ENCODE measurements at places on chromosomes 12 and 14. TPM values are rescaled to one million over a fixed set of nuclear protein-coding genes. Genes with fewer than 3 reads are reported as not detected.

The GALNT8 gene
- total RNA-seq, result 1.3 TPM

- peak; percentile 16 for DNase-seq
Observed at GRCh38 chr14:91744068-91744480, 12.2 kb upstream of the CATSPERB start.

- DNase-seq, result no peak
Observed at GRCh38 chr12:19154686-19155085, 25.2 kb downstream of the PLEKHA5 start.

DNA sequence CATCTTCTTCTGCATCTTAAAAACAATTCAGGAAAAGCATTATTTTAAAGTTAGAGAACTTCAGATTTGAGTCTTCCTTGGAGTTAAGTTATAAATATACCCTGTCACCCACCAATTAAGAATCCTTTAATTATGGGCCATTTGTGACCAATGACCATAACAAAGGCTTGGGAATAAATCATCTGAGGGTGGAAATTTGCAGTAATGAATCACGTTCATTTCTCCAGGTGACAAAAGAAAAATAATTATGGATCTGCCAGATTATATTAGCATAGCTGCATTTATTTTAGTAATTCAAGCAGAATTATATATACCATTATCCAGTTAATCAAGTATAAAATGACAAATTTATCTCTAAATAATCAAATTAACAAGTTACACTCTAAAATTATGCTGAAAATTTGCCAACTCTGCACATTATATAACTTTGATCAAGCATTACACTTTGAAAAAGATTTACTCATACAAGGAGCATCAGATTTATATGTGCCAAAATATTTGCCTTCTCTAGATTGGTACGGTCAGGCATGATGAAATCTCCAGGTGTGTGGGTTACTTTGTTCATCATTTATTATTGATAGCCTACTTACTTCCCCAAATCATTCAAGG is at the start of gene OR4K14:
Gene OR4K14 (minus strand): TSS at position 51 of the 609 bp plus-strand sequence. CDS start 4,114 bp downstream, outside the sequence.
- DNase-seq, result no peak

DNA sequence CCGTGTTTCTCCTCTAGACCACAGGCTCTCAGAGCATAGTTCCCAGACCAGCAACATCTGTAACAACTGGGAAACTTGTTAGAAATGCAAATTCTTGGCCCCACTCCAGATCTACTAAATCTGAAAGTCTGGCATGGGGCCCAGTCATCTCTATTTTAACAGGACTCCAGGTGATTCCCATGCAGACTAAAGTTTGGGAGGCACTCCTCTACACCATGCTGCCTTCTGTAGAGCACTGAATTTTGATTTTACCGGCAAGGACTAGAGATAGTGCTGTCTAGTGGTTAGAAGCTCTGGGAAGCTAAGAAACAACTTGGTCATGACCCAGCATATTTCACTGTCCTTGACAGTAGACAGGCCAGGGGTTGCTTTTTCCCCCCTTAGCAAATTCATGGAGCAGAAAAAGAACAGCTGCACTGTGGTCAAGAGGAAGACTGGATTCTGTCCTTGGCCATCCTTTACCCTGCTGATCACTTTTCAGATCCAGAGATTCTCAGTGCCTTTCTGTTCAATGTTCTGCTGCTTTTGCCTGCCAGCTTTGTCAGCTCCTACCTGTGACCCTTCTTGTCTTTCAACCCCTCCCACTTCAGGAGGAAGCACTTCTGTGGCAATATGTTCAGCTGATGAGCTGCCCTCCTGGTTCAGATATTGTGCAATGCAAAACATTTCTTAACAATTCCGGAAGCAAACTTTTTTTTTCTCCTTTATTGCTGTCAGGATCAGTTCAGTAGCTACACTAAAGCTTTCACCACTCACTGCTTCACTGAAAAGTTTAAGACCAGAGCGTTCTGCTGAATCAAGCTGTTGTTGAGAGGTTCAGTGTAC is 133.8 kb upstream of the NUDT4 start:
- DNase-seq, result peak; percentile 18

The USP15 gene
- 76.8 TPM for total RNA-seq

DNA sequence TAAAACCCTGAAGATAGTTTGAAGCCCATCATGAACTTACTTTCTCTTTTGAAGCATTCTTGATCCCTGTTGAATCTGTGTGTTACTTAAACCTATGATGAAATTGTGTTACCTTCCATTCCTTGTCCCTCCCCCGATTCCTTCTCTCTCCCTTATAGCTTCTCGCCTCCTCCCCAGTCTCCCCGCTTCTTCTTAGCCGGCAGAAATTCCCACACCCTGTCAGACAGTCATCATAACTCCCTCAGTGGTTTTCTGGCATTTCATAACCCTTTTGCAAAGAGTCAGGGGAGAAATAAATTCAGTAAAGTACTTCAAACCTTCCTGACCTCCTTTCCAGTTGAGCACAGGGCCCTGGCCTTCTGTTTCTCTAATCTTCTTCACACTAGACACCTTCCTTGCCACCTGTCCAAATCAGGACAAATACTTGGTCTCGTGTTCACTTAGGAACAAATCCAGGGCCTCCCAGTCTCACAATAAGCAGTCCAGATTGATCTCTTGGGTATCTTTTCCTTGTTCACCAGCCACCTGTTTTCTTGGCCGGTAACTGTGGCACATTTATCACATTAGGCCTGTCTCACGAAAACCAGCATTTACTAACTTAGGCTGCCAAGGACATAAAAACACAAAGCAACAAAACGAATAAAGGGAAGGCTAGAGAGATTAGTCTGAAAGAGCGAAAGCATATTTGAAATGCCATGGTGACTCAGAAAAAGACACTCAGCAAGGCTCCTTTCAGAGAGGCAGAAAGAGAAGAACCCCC is 355.9 kb downstream of the TMTC2 start:
- no peak for DNase-seq

The FAM222A gene
- total RNA-seq, result 0.29 TPM

DNA sequence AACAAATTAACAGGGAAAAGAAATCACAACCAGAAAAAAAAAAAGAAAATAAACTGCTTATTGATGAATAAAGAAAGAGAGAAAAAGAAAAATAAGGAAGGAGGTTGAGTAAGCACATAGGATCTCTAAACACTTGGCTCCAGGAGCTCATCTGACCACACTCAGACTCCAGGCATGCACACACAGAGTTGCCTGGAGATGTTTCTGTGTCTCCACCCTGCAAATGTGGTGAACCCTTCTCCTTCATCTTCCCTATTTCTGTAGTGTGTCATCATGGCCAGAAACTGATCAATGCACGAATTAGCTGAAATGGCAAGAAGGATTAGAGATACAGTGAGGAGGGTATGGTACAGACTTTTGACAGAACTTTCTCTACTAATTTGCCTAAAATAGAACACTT is 20.2 kb downstream of the OR4N2 start:
- DNase-seq, result no peak

- DNase-seq, result no peak
Observed at GRCh38 chr12:40566271-40566670, 126.0 kb upstream of the CNTN1 start.

DNA sequence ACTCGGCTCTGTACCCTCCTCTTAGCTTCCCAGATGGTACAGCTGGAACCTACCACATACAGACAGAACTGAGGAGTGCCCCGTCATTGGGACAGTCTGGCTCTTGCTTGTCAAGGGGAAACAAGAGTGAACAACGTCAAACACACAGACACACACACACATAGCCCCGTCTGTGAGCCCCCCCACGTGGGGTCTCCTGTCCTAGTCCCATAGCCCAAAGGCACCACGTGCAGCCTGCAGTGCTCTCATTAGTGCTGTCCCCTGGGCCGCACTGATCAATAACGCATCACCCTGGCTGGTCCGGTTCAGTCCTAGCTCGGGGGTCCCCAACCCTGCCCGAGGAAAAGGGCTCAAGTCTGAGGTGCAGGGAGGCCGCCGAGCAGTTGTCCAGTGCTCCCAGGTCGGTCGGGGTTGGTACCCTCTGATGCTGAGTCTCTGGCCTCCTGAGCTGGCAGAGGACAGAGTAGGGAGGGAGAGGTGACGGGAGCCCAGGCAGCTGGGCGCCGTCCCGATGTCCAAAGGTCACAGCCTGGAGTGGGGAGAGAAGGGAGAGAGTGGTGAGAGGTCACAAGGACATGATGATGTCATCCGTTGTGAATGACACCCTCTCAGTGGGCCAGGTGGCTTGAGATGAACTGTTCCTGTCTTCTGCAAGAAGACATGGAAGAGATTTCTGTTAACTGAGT is 105.4 kb upstream of the NOS1 start:
- DNase-seq, result no peak

The TEP1 gene
- 47.1 TPM for total RNA-seq

DNA sequence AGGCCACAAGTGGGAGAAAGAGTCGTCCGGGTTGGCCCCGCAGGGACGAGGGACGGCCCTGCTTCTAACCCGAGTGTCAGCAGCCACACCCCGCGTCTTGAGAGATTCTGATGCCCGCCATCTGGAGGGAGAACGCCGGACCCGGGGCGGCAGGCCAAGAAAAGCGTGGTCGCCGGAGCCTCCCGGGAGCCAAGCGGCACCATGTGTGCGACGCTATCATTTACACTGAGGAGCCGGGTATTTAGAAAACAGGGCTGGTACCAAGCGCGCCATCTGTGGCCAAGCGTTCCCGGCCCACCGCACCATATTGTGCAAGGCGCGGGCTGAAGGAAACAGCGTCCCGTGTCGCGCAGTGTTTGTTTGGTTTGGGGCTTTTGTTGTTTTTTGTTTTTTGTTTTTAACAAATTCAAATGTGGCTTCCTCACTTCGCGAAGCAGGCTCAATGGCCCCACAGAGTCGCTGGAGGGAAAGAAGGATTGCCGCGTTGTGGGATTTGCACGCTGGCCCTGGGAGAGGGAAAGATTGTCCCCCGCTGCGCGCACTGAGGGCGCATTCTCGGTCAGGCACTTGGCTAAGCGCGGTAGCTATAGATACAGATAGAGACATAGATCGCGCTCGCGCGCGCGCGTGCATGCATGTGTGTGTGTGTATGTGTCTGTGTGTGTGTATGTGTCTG is 153.8 kb downstream of the BCL11B start:
- DNase-seq, result no peak

- no peak for DNase-seq
Observed at GRCh38 chr12:79655036-79655435, 35.7 kb downstream of the PAWR start.

DNA sequence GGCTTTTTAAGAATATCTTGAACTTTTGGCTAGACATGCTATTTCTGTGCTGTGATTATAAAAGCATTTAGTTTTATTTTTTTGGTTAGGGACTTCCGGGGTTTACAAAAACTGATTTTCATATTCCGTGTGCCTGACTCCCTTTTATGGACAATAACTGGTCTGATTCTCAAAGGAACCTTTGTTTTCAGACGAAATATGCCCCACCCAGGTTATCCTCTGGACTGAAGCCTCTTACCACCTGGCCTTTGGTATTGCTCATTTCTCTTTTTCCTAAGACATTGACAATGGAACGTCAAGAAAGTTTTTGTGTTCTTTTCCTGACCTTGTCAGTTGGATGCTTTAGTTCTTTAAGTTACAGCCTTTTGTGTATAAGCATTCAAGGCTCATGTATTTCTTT is 10.8 kb downstream of the TIGAR start:
- no peak for DNase-seq

The KLRD1 gene
- 0.26 TPM for total RNA-seq

GRCh38 chr12:128468926-128469325 is 202.0 kb downstream of the TMEM132C start:
- no peak for DNase-seq

- DNase-seq, result no peak
Observed at GRCh38 chr12:39807043-39807442, 187.4 kb upstream of the ABCD2 start.

DNA sequence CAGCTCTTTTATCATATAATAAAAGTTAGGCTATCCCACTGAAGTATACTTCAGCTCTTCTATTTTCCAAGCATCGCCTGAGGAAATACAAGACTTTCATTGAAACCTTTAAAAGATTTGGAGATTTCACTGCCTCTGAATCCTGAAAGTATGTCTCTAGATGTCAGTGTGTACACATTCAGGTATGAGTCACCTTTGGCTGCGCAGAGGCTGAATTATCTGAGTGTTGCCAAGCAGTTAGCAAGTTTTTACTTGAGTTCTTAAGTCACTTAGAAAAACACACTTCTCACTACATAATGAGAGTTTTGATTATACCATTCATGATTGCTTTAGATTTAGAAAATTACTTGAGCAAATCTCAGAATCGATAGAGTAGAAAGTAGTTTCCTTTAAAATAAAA is 210.3 kb downstream of the TMTC2 start:
- DNase-seq, result no peak

GRCh38 chr14:91493169-91493568 is 16.9 kb downstream of the PPP4R3A start:
- no peak for DNase-seq

The CLECL1 gene
- total RNA-seq, result 6.5 TPM

- no peak for DNase-seq
Observed at GRCh38 chr12:57521525-57522010, 1.1 kb upstream of the MBD6 start.

Measured in activated CD4-positive, alpha-beta memory T cell treated with anti-CD3 and anti-CD28 coated beads for 36 hours (primary cell).